ENCODE measurements at places on chromosomes 2 and 18. TPM values are rescaled to one million over a fixed set of nuclear protein-coding genes. Genes with fewer than 3 reads are reported as not detected.

- DNase-seq, result no peak
These were observed at the start of gene ASB18 for GRCh38 chr2:236264256-236264655. Gene ASB18 (minus strand): TSS chr2:236264406. CDS start chr2:236264345, 61 bp downstream.

GRCh38 chr2:191247381-191248057, 2.3 kb downstream of the MYO1B start:
- no peak for DNase-seq

GRCh38 chr2:186599186-186599778, 9.4 kb downstream of the ITGAV start:
- no peak for DNase-seq

DNA sequence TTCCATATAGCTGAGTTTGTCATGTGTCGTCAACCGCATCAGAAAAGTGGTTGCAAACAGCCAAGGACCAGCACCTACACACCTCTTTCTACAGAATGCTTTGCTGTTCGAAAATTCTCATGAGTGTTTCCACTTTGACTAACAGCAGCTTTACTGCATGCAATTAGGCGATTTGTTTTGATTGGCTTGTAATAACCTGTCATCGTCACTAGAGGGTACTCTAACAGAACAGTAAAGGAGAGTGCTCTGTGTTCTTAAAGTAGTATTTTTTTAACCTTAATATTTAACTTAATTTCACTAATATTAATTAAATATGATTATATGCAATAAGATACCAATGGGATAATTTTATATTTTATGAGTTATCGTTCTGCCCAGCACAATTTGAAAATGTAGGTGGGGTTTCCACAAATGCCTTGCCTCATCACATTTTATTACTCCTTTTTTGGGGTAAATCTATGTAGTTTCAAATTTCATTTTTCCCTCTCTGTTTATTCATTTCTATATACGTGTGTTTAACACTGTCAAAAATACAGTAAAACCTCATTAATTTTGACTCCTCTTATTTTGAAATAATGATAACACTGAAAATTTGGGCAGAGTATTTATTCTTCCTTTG, 502.2 kb downstream of the NRXN1 start:
- DNase-seq, result no peak

The KCNIP3 gene
- 4.9 TPM for total RNA-seq

The GCG gene
- 36.9 TPM for total RNA-seq

DNA sequence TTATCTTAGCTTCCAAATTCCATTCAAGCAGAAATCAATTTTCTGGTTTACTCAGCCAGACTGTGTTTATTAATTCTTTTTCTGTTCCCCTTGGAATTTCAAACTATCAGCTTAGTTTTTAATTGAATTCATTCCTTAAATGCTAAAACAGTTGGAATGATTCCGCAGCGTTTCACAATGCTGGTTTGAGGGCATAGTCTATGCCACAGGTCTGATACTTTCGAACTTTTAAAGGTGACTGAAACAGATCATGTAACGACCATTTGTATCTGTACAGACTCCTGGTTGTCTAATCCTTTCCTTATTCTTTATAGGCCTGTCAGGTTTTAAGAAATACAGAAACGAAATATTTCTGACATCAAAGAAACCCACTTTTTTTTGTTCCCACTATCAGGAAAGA, 45.4 kb downstream of the STPG4 start:
- DNase-seq, result no peak

The C2orf78 gene
- total RNA-seq, result not detected

DNA sequence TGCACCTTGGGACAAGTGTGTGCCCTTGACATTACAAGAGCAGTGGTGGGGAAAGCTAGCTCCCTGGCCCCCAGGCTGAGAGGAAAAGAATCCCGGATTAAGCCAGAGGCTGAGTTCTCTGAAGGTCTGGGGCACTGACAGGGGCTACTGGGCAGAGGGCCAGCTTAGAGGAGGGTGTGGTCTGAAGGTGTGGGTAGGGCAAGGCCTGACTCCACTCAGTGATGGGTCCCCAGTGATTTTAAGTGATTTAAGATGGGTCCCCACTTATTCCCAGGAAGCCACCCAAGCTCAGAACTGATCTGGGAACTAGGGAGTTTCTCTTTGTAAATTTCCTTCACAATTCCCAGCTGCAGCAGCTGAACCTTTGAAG, 8.8 kb downstream of the TMEM37 start:
- DNase-seq, result no peak

GRCh38 chr2:72824224-72824842, 1.5 kb downstream of the EXOC6B start:
- DNase-seq, result no peak

The CDKL4 gene
- total RNA-seq, result 0.80 TPM

The CHST9 gene
- total RNA-seq, result not detected

- no peak for DNase-seq
These were observed 80.8 kb downstream of the ANKRD44 start for GRCh38 chr2:197229509-197230443.

The GPBAR1 gene
- 3.5 TPM for total RNA-seq

The VWA3B gene
- total RNA-seq, result not detected

DNA sequence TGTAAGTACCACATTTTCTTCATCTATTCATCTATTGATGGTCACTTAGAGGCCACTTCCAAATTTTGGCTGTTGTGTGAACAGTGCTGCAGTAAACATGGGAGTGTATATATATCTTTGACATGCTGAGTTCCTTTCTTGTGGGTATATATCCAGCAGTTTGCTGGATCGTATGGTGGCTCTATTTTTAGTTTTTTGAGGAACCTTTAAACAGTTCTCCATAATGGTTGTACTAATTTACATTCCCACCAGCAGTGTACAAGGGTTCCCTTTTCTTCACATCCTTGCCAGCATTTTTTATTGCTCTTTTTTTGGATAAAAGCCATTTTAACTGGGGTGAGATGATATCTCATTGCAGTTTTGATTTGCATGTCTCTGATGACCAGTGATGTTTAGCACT, 7.3 kb upstream of the ATP5MC3 start:
- no peak for DNase-seq

The SUMO1 gene
- 41.9 TPM for total RNA-seq

DNA sequence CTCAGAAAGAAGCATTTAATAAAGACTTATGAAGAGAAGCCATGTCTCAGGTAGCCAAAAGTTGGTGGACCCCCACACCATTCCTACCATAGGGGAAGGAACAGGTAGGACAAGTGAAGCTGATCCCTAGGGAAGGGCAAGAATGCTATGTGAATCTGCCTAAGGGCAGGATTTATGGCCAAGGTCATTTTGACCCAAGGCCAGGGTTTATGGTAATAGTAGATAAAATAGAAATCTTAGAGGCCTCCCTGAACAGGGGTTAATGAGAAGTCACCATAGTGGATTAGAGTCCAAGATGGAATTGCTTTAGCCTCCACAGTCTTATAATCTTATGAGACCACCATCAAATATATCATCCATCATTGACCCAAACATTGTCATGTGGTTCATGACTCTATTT, 26.0 kb upstream of the UBE2F start:
- DNase-seq, result no peak

The SNRNP200 gene
- total RNA-seq, result 96.7 TPM

- no peak for DNase-seq
These were observed 21.6 kb upstream of the AGXT start for GRCh38 chr2:240846873-240847595.

The SERPINB10 gene
- not detected for total RNA-seq

- DNase-seq, result no peak
These were observed at the start of gene IL36A for GRCh38 chr2:113005030-113005509. Gene IL36A (plus strand): TSS chr2:113005459. CDS start chr2:113005872, 413 bp downstream.

DNA sequence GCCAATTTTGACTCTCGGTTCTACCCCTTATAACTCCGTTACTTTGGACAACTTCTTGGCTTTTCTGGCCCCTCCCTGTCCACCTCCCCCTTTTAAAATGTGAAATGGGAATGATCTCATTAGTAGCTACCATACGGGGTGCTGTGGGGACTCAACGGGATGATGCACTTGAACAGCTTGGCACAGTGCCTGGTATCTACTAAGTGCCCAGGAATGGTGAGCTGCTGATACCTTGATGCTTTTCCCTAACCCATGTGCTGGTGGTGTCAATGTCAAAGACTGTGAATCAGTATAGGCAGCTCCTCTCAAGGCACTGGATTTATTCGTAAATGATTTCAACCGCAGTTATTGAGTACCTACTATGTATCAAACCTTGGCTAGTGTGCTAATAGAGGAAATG, 204.2 kb downstream of the LOXHD1 start:
- DNase-seq, result no peak

GRCh38 chr18:11840493-11840892, 10.7 kb upstream of the CHMP1B start:
- DNase-seq, result no peak

DNA sequence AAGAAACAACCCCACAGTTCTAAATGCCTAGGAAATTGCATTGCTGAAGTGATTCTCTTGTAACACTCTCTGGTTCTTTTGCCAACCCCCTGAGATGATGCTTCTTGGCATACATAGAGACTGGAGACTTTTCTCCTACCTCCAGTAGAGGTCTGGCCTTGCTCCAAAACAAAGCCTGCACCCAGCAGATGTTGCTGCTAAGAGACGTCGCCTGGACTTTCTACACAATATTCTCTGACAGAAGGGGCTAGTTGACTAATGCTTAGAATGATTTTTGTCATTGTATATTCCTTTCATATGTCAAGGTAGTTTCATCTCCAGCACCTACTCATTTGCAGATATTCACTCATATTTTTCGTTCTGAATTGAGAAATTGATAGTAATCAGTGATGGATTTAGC, 24.6 kb downstream of the SOWAHC start:
- DNase-seq, result no peak

GRCh38 chr2:127048618-127048935, 58.4 kb downstream of the BIN1 start:
- DNase-seq, result peak; percentile 36

DNA sequence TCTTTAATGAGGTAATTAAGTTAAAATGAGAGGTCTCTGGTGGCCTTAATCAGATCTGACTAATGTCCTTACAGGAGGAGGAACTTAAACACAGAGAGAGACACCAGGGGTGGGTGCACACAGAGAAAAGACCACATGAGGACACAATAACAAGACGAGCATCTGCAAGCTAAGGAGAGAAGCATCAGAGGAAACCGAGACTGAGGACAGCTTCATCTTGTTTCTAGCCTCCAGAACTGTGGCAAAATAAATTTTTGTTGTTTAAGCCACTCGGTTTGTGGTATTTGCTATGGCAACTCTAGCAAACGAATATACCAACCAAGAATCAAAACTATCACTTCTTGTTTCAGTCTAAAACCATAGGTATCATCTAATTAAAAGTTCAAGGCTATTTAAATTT, 400.1 kb downstream of the PID1 start:
- no peak for DNase-seq

DNA sequence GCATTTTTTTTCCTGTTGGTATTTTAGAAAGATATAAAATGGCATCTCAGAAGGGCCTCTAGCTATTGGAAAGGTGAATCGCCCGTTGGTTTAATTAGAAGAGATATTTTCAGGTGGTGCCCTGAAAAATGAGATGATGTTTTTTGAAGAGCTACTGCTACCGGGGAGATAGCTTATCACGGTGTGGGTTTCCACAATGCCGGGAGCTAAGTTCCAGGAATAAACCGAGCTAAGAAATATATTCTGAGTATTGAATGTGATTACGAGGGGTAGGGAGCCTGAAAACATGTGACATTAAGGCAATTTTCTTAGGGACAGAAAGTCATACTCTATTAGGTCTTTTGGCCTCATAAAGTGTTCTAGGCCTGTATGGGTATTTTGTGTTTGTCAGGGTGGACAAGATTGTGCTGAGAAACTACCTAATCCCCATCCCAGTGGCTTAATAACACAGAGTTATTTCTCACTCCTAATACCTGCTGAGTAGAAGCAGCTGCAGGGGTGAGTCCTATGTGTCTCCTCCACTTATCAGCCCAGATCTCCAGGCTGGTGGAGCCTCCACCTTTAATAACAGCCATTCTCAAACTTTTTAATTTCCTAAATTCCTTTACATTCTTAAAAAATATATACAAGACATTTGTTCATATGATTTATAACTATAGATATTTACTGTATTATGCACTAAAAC, 150.2 kb downstream of the LRRTM1 start:
- no peak for DNase-seq

- DNase-seq, result no peak
These were observed 43.6 kb upstream of the PXDN start for GRCh38 chr2:1787755-1788477.

The PPP1R7 gene
- 44.0 TPM for total RNA-seq

DNA sequence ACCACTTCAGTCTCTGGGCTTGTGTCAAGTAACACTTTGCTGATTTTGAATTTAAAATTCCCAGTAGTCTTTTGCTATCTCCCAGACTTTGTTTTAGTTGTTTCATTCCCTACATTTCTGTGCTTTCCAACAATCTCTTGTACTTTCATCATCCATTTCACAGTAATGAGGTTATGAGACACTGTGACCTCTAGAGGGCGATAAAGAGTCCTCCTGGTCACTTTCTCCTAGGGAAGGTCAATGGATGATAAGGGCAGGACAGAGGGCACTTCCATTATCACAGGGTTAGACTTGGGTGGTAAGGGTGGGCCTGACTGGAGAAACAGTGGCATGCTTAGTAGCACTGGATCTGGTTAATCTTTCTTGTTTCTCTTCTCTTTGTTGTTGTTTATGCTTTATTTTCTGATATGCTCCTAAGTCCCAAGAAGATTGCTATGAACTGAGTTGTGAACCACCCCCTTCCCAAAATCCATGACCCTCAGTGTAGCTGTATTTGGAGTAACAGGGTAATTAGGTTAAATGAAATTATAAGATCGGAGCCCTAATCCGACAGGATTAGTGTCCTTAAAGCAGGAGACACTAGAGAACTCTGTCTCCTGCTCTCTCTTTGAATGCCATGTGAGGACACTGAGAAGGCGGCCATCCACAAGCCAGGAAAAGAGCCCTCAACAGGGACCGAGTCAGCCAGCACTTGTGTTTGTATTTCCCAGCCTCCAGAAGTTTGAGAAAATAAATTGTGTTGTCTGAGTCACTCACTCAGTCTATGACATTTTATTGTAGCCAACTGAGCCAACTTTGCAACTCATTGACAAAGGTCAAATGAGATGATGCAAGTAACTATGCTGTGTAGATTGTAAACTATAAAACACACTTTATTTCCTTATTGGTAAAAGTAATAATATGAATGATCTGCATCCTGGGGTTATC, 779.2 kb downstream of the CNTNAP5 start:
- peak; percentile 51 for DNase-seq

The RAMP1 gene
- total RNA-seq, result 40.1 TPM

The TEKT4 gene
- total RNA-seq, result not detected

- no peak for DNase-seq
These were observed 71.8 kb downstream of the SH3RF3 start for GRCh38 chr2:109200616-109201464.

DNA sequence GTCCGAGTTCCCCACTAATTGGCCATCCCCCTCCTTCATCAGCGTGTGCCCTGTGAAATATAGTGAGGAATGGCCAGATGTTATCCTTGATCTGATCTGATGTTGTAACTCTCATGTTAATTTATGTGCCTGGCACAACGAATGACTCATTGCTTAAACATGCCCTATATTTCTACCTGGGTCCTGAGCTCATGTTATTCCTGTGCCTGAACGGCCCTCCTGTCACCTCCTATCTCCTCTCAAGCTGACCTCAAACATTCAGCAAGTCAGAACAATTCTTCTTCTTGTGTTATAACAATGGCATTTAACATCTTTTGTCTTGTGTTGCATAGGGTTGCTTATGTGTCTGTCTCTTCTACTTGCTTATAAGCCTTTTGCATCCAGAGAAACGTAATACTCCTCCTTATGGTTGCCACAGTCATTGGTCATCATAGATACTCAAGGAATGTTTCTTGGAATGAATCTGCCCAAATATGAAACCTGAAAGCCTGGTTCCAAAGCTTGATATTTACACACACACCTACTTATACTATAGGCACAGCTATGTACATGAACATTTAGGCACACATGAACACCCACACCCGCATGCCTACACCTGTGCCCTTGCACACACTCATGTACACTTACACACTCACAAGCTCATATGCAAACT, 80.2 kb upstream of the PHLPP1 start:
- DNase-seq, result no peak

- DNase-seq, result no peak
These were observed 156.4 kb downstream of the PPP1R1C start for GRCh38 chr2:182142062-182142461.

Data from Peyer's patch (tissue), 4 donors.